Thoracic aorta (tissue), 2 donors: ENCODE measurements at places on chromosomes 7 and 10. TPM values are rescaled to one million over a fixed set of nuclear protein-coding genes. Genes with fewer than 3 reads are reported as not detected.

GRCh38 chr10:89476150-89476549 is 59.2 kb downstream of the SLC16A12 start:
- no peaks in the 10 kb centered on the region for H3K27me3 ChIP-seq
- H3K36me3 ChIP-seq = no peaks in the 10 kb centered on the region
- DNase-seq = no peak
- peak overlapping the region; percentile 81 for H3K27ac ChIP-seq
- no peak overlapping the region for H3K4me3 ChIP-seq

- H3K36me3 ChIP-seq = no peaks in the 10 kb centered on the region
- H3K27me3 ChIP-seq = no peaks in the 10 kb centered on the region
- DNase-seq = no peak
- H3K4me1 ChIP-seq = peaks cover 4% of the 10 kb centered on the region
- no peak overlapping the region for H3K27ac ChIP-seq
Observed at GRCh38 chr7:112009081-112009480, 197.1 kb downstream of the DOCK4 start.

The CLRN3 gene
- total RNA-seq = not detected

- H3K27ac ChIP-seq = no peak overlapping the region
- no peaks in the 10 kb centered on the region for H3K27me3 ChIP-seq
- no peak for DNase-seq
- no peak overlapping the region for H3K4me3 ChIP-seq
- peaks cover 9% of the 10 kb centered on the region for H3K36me3 ChIP-seq
- H3K4me1 ChIP-seq = peaks cover 3% of the 10 kb centered on the region
Observed at GRCh38 chr10:22606164-22606614, 108.2 kb downstream of the PIP4K2A start.

DNA sequence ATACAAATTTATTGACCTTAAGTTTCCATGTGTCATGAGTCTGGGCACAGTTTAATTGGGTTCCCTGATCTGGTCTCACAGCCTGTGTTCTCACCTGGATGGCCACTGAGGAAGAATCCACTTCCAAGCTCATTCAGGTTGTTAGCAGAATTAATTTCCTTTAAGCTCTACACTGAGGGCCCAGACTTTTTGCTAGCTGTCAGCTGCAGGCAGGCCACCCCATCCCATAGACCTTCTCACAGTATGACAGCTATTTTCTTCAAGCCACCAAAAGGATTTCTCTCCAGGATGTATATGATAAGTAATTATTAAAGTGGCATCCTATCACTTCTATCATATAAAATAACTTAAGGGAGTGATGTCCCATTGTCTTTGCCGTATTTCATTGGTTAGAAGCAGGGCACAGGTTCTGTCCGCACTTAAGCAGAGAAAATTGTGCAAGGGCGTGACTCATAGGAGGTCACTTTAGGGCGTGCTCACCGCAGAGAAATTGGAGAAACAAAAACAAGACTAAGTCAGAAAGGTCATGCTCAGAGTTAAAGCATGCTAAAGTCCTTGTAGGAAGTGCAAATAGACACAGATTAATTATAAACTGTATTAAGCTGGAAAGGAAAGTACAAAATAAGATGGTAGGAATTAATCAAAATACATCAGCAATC is 109.9 kb downstream of the AHR start:
- H3K4me3 ChIP-seq = no peak overlapping the region
- no peak overlapping the region for H3K27ac ChIP-seq
- H3K27me3 ChIP-seq = no peaks in the 10 kb centered on the region
- peak; percentile 11 for DNase-seq
- H3K4me1 ChIP-seq = peaks cover 14% of the 10 kb centered on the region

The PRR15 gene
- total RNA-seq = 2.5 TPM

GRCh38 chr7:9264395-9264794 is 831.0 kb downstream of the NXPH1 start:
- DNase-seq = no peak
- H3K4me3 ChIP-seq = no peak overlapping the region
- no peaks in the 10 kb centered on the region for H3K4me1 ChIP-seq
- H3K27ac ChIP-seq = no peak overlapping the region
- no peaks in the 10 kb centered on the region for H3K27me3 ChIP-seq

GRCh38 chr7:64515330-64515729 is 47.5 kb downstream of the ZNF680 start:
- peak overlapping the region; percentile 23 for H3K4me3 ChIP-seq
- peaks cover 12% of the 10 kb centered on the region for H3K4me1 ChIP-seq
- H3K27ac ChIP-seq = peak overlapping the region; percentile 39
- H3K27me3 ChIP-seq = no peaks in the 10 kb centered on the region
- DNase-seq = no peak
